Right forelimb (tissue), 1 donor: ENCODE measurements at places on chromosomes 4 and X.
A peak's percentile ranks its signal among the peaks of the same experiment; 100 is the strongest.

DNA sequence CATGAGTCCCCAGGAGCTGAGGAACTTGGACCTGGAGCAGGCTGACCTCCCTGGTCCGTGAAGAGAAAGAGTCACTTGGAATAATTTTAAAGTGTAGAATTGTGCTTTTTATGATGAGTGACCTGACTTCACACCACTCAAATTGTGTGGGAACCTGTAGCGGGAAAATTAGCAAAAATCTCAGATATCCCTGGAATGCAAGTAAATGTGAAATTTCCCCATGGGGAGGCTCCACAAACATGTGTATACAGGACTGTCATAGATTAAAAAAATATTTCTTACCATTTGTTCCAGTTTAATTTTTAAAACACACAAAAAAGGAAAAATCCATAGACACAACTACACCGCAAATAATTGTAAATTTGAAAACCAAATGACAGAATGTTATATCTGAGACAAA, 1079.6 kb upstream of the PABPC4L start:
- no peak for DNase-seq

GRCh38 chr4:4474476-4474875, 67.4 kb downstream of the STX18 start:
- DNase-seq = no peak

GRCh38 chr4:18039113-18039512, 17.6 kb upstream of the LCORL start:
- no peak for DNase-seq

DNA sequence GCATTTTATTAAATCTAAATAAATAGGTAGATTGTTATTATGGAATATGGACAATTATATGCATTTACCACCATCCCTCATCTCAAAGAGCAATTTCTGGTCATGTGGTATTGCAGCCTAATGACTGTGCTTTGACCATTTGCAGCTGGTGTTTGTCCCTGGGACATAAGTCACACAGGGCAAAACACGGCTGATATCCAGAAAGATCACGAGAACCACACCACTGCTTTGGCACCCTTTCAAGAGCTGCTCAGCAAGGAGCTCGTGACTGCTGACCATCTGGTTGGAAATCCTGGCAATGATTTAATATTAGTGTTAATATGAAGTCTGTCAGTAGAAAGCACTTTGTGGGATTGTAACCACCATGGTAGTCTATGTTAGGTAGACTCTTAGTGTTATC, 545.0 kb downstream of the GBA3 start:
- no peak for DNase-seq

DNA sequence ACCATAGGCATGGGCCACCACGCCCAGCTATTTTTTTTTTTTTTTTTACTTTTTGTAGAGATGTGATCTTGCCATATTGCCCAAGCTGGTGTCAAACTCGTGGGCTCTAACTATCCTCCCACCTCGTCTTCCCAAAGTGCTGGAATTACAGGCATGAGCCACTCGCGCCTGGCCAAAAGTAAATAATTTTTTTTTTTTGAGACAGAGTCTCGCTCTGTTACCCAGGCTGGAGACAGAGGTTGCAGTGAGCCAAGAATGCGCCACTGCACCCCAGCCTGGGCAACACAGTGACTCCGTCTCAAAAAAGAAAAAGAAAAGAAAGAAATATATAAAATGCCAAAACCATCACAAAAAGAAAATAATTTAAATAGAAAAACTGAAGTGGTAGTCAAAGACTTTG, 18.4 kb upstream of the OPHN1 start:
- DNase-seq = no peak

- DNase-seq = no peak
These were observed 107.8 kb upstream of the CBLL2 start for GRCh38 chrX:22164770-22165388.

- no peak for DNase-seq
These were observed 2.2 kb downstream of the AKAP17A start for GRCh38 chrX:1593286-1594271.

DNA sequence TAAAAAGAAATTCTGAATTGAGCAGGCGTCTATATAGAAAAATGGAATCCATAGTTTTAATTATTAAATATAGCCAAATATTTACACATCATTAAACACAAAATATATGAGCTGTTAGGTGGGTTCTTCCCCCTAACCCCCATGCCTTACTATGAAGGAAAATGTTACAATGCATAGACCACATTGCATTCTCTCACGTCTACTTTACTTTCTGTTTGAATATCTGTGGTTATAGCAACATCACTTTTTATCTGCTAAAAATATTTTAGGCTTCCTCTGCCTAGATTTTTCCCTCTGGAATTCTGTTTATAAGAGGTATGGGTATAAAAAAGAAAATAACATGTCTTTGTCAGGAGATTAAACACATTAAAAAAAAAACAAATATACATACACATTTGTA, 73.1 kb downstream of the MAML3 start:
- DNase-seq = no peak

DNA sequence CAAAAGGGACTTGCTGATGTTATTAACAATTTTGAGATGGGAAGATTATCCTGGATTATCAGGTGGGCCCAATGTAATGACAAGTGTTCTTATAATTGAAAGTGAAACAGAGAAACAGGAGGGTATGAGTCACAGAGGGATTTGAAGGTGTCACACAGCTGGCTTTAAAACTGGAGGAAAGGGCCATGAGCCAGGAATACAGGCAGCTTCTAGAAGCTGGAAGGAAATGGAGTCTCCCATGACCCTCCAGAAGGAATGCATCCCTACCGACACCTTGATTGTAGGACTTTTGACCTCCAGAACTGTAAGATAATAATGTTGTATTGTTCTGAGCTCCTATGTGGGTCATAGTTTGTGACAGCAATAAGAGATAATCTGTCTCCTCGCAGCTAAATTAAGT, 98.0 kb upstream of the STIM2 start:
- DNase-seq = no peak

DNA sequence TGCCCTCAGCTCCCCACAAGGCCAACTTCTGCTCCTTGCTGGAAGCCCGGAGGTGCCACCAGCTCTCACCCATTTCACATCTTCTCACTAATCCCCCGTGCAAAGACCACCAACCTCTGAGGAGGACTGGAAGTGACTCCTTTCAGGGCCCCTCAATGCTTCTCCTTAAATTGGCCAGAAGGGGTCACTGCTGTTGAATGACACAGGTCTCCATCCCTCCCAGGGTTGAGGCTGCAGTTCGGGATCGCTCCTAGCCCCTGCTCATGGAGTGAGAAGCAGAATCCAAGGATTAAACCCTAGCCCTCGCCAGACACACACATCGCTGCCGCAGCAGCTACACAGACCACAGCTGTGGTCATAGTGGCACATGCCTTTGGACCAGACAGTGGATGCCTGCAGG, 279.5 kb upstream of the TAPT1 start:
- no peak for DNase-seq

DNA sequence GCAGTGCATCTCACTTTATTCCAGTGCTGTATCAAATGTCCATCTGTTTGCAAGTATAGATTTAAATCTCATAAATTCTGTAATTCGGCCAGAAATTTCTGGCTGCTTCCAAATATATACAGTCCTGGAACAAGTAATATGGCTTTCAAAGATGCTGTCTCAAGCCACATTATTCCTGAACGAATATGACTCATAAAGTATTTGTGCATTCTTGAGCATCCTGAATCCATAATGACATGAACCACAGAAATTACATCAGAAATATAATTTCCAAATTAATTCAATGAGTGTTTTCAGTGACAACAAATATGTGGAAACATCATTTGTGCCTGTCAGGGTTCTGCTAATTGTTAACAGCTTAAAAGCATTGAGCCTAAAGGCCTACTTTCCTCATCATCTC, 140.9 kb upstream of the HPGD start:
- no peak for DNase-seq

DNA sequence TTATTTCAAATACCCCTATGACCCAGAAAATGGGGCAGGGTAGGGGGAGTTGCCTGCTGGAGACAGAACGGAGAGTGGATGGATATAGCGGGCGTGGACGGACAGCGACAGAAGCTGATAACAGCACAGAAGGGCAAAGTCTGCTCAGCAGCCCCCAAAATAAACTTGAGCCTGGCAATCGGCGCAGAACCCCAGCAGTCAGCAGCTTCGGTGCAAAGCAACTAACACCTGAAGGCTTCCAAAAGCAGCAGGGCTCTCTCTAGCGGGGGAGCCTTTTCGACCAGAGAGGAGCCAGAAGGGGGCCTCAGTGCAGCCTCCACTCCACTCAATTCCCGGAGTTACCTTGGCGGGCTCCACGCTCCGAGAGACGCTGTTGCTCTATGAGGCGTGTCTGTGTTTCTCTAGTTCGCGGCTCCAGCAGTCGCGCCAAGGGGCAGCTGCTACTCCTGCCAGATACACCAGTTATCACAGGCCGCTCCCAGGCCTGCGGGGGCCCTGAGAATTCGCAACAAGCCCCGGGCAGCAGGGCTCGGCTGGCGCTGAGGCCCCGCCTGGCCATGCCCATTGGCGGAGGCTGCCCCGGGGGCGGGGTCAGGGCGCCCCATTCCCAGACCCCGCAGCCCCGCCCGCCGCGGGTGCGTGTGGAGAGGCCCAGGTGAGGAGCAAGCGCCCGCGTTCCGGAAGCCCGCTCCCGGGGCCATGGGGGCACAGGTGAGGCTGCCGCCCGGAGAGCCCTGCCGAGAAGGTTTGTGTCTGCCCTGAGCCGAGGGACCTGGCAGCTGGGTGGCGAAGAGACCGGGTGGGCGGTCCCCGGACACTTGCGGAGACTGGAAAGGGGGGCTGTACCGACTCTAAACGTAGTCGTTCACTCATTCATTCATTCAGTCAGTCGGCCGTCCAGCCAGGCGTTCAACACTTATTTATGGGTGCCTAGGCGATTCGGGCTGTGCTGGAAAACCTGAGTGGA, at the start of the genes CNGA1 and NIPAL1:
TSS of gene CNGA1 (minus strand) at position 541 of the 967 bp plus-strand sequence. CDS start 63,992 bp downstream, outside the sequence.
TSS of gene NIPAL1 (plus strand) at position 632 of the 967 bp plus-strand sequence. CDS start at position 700, 68 bp downstream.
- DNase-seq = peak; percentile 80

GRCh38 chrX:50152456-50152855, 48.4 kb downstream of the AKAP4 start:
- DNase-seq = no peak

DNA sequence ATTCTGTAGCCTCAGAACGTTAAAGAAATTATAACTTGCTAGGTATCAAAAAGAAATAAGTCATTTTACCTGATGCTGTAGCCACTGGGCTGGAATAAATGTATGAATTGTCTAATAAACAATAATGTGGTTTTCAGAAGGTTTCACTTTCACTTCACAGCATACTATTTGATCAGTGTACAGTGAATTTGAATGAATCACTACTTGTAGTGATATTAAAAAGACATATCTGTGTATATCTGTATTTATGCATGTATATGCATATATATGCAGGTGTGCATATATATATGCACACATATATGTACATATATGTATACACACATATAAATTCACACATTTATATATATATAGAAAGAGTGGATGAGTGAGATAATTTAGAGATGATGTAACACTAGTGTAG, 440.0 kb upstream of the PCDH10 start:
- DNase-seq = no peak

GRCh38 chrX:49876750-49877149, 2.5 kb upstream of the USP27X start:
- DNase-seq = no peak

DNA sequence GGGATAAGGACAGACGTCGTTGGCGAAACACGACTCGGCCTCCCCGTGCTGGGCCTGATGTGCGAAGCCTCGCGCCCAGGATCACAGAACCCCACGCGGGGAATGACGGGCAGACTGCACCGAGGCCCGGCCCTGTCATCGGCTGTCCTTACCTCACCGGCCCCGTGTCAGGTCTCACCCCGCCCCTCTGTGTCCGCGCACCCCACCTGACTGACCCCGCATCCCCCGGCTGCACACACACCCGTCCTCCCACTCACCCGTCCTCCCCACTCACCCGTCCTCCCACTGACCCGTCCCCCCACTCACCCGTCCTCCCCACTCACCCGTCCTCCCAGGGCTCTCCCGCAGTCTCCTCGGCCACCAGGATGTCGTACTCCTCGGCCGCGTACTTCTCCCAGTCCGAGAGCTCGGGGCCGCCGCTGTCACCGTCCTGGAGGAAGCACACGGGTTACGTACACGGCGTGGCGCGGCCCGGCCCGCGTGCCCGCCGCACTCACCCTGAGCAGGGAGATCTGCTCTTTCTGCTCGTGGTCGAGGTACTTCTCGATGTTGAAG, 19.8 kb upstream of the GTPBP6 start:
- DNase-seq = no peak

- no peak for DNase-seq
These were observed 7.4 kb downstream of the MBNL3 start for GRCh38 chrX:132481449-132481848.

DNA sequence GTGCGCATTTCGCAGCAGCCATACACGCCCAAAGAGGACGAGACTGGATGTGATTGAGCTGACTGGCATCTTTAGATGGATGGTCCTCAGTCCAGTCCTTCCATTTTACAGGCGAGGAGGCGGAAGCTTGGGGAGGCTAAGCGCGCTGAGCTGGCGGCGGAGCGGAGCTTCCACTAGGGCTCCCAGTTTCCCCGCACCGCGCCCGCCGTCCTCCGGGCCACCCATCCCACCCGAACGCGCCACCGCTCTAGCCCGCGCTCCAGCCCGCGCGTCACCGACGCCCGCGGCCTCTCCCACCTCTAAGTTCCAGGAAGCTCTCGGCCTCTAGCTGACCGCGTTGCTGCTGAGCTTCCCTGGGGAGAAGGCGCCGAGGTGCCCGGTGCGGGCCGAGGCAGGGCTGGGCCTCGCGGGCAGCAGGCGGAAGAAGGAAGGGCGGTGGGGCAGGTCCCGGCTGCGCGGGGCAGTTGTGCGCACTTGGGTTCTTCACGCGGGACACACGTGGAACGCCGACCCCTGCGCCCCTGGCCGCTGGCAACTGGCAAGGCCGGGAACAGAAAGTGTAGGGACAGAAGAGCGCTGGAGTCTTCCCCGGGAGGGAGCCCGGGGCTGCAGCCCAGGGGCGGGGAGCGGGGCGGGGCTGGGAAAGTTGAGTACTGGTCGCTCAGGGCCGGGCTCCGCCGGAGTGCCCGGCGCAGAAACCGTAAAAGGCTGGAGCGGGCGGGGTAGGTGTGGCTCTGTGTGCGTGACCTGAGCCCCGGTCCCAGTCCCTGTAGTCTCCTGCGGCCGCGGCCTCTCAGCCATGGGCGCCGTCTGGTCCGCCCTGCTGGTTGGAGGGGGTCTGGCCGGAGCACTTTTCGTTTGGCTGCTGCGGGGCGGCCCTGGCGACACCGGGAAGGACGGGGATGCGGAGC, at the start of gene STBD1:
TSS of gene STBD1 (plus strand) at position 763 of the 911 bp plus-strand sequence. CDS start at position 800, 37 bp downstream.
- DNase-seq = peak; percentile 80

GRCh38 chrX:86329174-86329573, 180.9 kb downstream of the DACH2 start:
- DNase-seq = no peak

- DNase-seq = no peak
These were observed 29.1 kb upstream of the FGF2 start for GRCh38 chr4:122797405-122798094.

GRCh38 chr4:185867770-185868169, 55.8 kb upstream of the SORBS2 start:
- no peak for DNase-seq

- DNase-seq = no peak
These were observed 161.1 kb downstream of the MSN start for GRCh38 chrX:65828599-65828998.

- no peak for DNase-seq
These were observed 115.2 kb upstream of the TSPAN5 start for GRCh38 chr4:98773638-98774037.

DNA sequence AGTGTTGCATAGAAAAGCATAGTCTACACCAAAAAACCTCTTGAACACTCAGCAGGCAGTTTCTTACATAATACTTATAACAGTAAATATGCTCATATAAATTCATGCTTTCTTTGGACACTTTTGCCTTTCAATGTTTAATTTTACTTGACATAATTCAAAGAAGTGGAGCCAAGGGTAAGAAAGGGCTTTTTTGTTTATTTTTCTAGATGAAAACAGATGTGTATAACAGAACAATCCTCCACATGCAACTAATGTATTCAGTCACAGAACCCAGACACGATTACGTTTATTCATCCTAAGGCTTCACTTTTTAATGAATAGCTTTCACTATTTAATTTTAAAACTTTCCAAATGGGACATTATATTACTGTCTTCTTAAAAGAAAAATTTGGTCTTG, 58.0 kb upstream of the PTPN13 start:
- DNase-seq = no peak
